Activated CD4-positive, alpha-beta T cell treated with anti-CD3 and anti-CD28 coated beads, Interleukin-2, amount 10 ng/mL, durations not matched to agents 24 days and 14 days (primary cell): ENCODE measurements at places on chromosomes 16 and 17. TPM values are rescaled to one million over a fixed set of nuclear protein-coding genes. Genes with fewer than 3 reads are reported as not detected.
A peak's percentile ranks its signal among the peaks of the same experiment; 100 is the strongest.

KRT35 gene
- not detected in 2 replicates for total RNA-seq

DNA sequence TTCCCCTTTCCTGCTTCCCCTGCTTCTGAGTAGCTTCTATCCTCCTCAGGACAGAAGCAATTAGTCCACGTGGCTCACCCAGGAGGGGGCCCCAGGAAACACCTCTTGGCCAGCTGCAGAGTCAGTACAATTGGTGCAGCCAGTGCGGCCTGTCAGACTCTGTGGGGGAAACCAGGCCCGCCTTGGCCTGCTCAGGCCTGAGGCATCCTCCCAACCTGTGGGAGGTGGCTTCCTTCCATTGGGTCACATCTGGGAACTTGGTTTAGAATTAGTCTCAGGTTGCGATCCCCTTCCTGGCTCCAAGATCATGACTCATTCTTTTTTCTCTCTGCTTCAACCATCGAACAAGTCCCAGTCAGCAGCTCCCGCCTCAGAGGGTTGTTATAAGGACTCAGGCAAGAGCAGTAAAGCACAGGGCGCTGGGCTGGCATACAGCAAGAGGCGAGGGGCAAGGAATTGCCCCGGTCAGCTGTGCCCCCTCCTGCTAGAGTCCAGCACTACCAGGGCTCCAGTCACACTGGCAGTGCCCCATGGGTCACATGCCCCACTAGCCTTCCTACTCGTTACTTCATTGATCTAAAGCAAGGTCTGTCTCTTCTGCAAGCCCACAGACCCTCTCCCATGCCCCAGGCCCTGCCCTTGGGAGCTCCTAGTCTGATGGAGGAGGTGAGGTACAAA is 8.1 kb upstream of the EPX start:
- DNase-seq: no peak

GNG13 gene
- not detected in 2 replicates for total RNA-seq

DNA sequence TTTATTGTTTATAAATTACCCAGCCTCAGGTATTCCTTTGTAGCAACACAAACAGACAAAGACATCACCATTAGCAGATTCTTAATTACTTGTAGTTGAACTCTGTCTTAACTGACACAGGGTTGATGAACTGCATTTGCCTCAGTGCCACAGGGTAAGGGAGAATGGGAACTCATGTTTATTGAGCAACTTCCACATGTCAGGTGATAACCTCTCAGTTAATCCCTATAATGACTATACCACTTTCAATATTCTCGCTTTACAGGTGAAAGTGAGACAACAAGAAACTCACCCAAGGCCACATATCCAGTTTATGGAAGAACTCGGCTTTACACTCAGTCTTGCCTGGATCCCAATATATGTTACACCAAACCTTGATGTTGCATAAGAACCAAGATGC is 8.6 kb downstream of the PDILT start:
- no peak for DNase-seq

GRCh38 chr16:87830673-87831420 is 38.5 kb downstream of the SLC7A5 start:
- DNase-seq: no peak

DNA sequence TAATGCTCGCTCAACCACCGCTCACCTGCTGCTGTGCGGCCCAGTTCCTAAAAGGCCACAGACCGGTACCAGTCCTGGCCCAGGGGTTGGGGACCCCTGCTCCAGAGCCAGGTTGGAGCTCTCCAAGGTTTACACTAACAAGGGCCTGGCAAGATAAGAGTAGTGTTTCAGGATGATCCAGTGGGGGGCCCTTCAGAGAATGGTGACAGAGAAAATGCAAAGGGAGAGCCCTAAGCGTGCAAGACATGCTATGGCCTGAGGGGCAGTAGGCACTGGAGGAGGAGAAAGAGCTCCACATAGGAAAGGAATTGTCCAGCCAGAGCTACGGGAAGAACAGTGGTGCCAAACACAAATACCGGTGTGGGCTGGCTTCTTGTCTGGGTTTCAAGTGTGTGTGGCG is 233.4 kb downstream of the STX8 start:
- DNase-seq: no peak

HID1 gene
- 0.17 TPM in 1 of 2 replicates, not detected in the other for total RNA-seq

DNA sequence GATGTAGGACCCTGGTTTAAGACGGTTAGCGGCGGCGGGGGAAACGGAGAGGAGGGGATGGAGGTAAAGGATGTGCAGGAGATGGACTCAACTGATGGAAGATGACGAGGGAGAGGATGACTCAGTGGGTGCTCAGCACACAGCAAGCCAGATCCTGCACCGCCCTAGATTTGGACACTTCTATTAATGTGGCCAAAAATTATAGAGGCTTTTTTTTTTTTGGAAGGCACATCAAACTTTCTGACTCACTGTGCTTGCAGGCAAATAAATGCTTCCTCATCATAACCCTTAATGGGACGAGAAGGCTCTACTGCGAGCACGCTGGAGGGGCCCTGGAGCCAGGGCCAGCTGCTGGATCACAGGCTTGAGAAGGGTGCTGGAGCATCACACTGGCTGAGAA is 36.0 kb downstream of the RTN4RL1 start:
- no peak for DNase-seq

- no peak for DNase-seq
These were observed 98.6 kb upstream of the RPL38 start for GRCh38 chr17:74104921-74105320.

KRT27 gene
- not detected in 2 replicates for total RNA-seq

DNA sequence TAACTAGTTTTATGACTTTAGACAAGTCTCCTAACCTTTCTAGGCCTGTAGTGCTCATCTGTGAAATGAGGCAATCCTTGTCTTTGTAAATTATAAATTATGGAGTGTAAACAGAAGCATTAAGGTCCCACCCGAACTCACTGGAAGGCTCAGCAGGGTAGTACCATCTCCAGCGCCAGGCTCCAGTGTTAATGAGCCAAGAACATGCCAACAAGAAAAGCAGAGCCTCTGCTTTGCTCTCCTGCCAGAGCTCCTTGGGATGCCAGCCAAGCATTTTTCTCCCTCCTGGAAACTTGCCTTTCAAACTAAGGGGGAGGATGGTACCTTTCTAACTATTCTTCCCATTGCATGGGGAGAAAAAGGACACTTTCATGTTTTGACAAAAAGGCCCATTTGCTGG is 14.9 kb downstream of the LIMD2 start:
- no peak for DNase-seq

ATXN7L3 gene
- 105 and 118 TPM in 2 replicates for total RNA-seq

RAMP2 gene
- not detected in 2 replicates for total RNA-seq

SCN4A gene
- 0.05 and 0.40 TPM in 2 replicates for total RNA-seq

GRCh38 chr17:46009681-46010596 is 10.9 kb downstream of the STH start:
- DNase-seq: no peak

TNP2 gene
- not detected in 2 replicates for total RNA-seq

CPPED1 gene
- 4.4 and 5.1 TPM in 2 replicates for total RNA-seq

DNA sequence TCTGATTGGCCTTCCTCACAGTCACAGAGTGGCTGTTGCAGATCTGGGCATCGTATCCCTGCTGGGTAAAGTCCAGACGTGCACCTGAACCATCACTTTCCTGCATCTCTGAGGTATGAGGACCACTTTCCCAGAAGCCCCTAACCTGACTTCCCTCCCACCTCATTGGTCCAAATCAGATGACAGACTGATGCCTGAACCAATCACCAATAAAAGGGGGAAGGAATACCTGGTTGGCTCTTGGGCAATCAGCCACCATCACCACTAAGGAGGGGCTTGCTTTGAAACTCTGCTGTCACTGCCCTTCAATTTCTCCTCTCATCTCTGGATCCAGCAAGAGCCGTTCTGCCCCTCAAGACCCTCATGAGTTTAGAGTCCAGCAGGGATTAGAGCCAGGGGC is 13.6 kb upstream of the WFDC1 start:
- no peak for DNase-seq

DNA sequence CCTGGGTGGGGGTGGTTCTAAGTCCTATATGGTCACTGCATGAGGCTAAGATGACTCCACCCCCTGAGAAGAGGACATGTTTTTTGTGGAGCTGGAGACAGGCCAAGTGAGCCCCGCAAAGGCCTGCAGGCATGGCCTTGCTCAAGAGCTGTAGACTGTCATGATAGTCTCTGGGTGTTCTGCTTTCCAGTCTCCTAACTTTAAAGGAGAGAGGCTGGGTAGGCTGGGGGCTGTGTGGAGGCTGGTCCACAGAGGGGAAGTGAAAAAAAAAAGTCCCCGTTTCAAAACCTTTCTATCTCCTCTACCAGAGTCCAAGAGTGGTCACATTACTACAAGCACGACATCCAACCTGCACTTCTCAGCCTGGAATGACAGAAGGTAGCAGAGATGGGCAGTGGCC is 27.1 kb downstream of the CDRT4 start:
- DNase-seq: no peak

DNA sequence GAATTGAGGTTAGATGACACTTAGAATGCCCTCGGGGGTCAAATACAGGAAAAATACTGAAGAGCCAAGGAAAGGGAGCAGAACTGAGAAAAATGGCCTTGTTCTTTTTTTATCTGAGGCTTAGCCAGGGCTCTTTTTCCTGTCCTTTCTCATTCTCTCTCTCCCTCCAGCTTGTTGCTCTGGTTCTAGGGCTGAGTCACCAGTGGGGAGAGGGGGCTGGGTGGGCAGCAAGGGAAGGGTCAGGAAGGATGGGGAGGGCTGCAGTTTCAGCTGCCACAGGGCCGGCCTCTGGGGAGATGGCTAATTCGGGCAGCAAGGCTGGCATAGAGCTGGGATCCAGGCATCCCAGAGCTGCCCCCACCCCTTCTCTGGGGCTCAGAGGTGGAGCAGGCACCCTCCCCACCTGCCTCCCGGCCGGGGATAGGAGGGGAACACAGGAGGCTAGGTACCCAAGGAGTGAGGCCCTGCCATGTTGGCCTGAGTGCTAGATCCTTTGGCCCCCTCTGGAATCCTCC is 3.9 kb downstream of the ITGA3 start:
- DNase-seq: no peak

DNA sequence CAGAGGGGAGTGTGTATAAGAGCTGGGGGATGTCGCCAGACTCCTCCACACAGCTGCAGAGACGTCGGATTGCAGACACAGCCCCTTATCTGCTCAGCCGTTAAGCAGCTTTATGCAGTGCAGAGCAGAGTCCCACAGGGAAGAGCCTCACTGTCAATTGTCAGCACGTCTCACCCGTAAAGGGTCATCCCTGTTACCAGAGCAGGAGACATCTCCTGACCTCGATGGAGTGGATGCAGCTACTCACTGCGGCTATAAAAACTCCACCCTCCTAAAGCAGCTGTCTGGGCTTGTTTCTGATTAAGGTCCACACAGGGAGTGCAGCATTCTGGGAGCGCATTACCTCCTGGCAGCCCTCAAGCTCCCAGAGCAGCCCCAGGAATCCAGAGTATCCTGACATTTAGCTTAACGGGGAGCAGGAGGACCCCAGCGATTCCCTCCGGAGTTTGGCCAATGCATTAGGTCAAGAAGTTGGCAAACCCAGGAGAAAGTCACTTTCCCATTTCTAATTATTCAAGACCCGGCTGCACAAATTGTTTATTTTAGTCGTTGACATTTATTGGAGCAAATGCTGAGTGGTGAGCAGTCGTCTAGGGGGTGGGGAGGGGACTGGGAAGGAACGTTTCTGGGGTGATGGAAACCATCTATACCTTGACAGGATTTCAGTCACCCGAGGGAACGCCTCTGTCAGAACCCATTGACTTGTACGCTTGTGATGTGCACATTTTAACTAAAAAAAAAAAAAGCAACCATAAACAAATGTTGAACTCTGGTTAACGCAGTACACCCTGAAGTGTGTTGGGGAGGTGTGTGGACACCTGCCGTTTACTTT is 100.0 kb upstream of the ZNF469 start:
- no peak for DNase-seq

- DNase-seq: peak; percentile 79
These were observed 15.4 kb downstream of the TNS4 start for GRCh38 chr17:40485851-40486521.

DNA sequence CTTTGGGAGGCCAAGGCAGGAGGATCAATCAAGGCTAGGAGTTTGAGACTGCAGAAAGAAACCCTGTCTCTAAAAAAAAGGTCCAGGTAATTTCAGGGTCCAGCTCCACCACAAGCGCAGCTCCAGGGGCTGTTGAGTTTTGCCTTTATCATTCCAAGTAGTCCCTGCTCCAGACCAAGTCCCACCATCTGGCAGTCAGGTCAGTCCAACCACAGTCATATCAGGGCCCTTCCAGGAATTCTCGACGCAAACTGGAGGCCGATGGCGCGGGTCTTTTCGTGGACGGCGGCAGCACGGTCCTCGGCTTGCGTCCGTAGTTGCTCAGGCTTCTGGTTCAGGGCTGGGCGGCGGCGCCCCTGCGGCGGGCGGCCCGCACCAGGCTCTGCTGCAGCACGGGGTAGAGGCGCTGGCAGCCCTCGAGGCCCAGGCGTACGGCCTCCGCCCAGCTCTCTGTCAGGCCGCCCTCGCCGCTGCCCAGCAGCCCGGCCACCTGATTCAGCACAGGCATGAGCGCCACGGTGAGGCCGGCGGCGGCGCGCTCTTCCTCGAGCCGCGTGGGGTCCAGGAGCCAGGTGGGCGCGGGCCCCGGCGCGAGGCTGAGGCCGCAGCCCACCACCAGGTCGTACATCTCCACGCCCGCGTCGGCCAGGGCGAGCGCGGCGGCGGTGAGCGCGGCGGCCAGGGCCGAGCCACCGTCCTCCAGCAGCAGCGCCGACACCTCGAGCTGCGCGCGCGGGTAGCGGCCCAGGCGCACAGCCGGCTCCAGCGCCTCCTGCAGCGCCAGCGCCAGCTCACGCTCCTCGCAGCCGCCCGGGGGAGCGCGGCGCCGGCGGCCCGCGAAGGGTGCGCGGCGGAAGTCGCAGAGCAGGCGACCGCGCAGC is 752 bp downstream of the EXOSC6 start:
- DNase-seq: peak; percentile 80

GRIN2A gene
- not detected in 2 replicates for total RNA-seq

DNA sequence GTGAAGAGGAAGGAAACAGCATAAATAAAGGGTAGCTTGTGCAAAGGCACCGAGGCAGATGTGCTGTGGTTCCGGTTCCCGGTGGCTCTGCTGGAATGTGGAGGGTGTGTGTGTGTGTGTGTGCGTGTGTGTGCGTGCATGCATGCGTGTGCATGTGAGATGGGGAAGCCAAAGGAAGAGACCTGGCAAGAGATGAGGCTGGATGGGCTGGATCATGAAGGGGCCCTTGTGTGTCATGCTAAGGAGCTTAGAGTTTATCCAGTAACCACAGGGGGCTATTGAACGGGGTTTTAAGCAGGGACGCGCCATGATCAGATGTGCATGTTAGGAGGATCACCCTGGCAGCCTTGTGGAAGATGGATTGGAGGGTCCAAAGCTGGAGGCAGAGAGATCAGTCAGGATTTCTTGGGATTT is 8.3 kb downstream of the WSCD1 start:
- DNase-seq: no peak

CCDC40 gene
- total RNA-seq: 0.37 and 0.54 TPM in 2 replicates

CD300LB gene
- not detected in 2 replicates for total RNA-seq

- DNase-seq: no peak
These were observed 19.1 kb downstream of the CUEDC1 start for GRCh38 chr17:57935833-57936807.

CLEC18B gene
- 0.21 and 0.42 TPM in 2 replicates for total RNA-seq

DNA sequence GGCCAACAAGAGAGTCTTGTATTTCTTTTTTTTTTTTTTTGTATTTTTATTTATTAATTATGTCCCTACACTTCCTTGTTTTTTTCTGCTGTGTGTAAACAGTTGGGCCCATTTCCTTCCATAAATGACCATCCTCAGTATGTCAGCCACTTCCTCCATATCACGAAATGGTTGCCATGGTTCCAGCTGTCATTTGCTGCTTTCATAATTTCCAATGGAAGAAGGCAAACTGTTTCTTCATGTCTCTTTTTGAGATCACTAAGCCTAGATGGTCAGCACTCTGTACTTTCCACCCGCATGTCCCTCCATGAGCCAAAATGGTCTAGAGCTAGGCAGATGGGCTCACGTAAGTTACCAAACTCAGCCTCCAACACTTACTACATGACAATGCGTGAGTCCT is 133.5 kb upstream of the FOXF1 start:
- no peak for DNase-seq
